ENCODE measurements at places on chromosomes 5 and 9. TPM values are rescaled to one million over a fixed set of nuclear protein-coding genes. Genes with fewer than 3 reads are reported as not detected.

DNA sequence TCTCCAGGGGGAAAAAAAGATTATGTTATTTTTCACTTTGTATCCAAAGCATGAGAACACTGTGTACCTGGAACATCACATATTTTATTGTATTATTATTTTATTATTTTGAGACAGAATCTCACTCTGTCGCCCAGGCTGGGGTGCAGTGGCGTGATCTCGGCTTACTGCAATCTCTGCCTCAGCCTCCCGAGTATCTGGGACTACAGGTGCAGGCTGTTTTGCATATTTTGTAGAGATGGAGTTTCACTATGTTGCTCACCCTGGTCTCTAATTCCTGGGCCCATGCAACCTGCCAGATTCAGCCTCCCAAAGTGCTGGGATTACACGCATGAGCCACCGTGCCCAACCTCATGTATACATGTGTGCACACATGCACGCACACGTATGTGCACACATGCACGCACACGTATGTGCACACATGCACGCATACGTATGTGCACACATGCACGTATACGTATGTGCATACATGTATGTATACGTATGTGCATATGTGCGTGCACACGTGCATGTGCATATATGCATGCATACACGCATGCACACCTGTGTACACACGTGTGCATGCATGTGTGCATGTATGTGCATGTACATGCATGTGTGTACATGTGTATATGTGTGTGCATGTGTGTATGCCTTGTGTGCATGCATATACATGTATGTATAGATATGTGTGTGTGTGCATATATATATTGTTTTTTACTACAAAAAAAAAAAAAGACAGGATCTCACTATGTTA lies 9.5 kb upstream of the UGCG start:
- DNase-seq = no peak
- H3K4me3 ChIP-seq = no peak overlapping the region
- H3K27ac ChIP-seq = no peak overlapping the region
- H3K27me3 ChIP-seq = no peaks in the 10 kb centered on the region
- H3K4me1 ChIP-seq = no peaks in the 10 kb centered on the region
- H3K36me3 ChIP-seq = no peaks in the 10 kb centered on the region

- peaks cover 19% of the 10 kb centered on the region for H3K4me1 ChIP-seq
- H3K27me3 ChIP-seq = no peaks in the 10 kb centered on the region
- no peak overlapping the region for H3K4me3 ChIP-seq
- H3K27ac ChIP-seq = peak overlapping the region; percentile 57
Measured at GRCh38 chr5:180816608-180817534, 14.3 kb upstream of the MGAT1 start.

GRCh38 chr9:74496406-74496805 lies 729 bp upstream of the RORB start:
- peak overlapping the region; percentile 36 for H3K4me3 ChIP-seq
- no peaks in the 10 kb centered on the region for H3K36me3 ChIP-seq
- no peak overlapping the region for H3K27ac ChIP-seq

GRCh38 chr5:43802119-43802518 lies 199.1 kb downstream of the NNT start:
- H3K27me3 ChIP-seq = no peaks in the 10 kb centered on the region
- no peaks in the 10 kb centered on the region for H3K36me3 ChIP-seq
- no peak for DNase-seq
- no peak overlapping the region for H3K27ac ChIP-seq
- no peaks in the 10 kb centered on the region for H3K4me1 ChIP-seq
- no peak overlapping the region for H3K4me3 ChIP-seq

- H3K4me3 ChIP-seq = no peak overlapping the region
- no peaks in the 10 kb centered on the region for H3K27me3 ChIP-seq
- no peak overlapping the region for H3K27ac ChIP-seq
- DNase-seq = no peak
Measured at GRCh38 chr5:133440467-133441115, 171.8 kb downstream of the FSTL4 start.

The PSAT1 gene
- 2.4 TPM for total RNA-seq

GRCh38 chr9:111854799-111855198 lies 41.8 kb upstream of the UGCG start:
- H3K4me1 ChIP-seq = no peaks in the 10 kb centered on the region
- H3K27me3 ChIP-seq = no peaks in the 10 kb centered on the region
- no peak overlapping the region for H3K4me3 ChIP-seq
- no peak for DNase-seq
- H3K27ac ChIP-seq = no peak overlapping the region

DNA sequence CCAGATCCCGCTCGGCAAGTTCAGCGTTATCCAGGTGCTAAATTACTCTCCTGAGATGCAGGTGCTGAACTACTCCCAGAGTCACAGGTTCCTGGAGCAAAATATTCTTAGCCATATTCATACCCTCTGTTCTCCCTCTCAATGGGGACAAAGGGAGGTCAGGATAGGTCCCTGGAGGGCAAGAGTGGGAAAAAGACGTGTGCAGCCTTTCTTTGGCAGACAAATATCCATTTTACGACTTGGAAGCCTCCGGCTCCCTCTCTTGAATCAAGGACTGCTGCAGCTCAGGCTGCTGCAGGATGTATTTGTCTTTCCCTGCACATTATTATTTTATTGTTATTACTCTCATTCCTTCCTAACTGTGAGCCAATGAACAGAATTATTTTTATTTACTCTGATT lies 590.2 kb downstream of the NR2F1-AS1 start:
- H3K4me3 ChIP-seq = no peak overlapping the region
- H3K36me3 ChIP-seq = no peaks in the 10 kb centered on the region
- H3K27ac ChIP-seq = no peak overlapping the region
- no peak for DNase-seq
- peaks cover 13% of the 10 kb centered on the region for H3K4me1 ChIP-seq

DNA sequence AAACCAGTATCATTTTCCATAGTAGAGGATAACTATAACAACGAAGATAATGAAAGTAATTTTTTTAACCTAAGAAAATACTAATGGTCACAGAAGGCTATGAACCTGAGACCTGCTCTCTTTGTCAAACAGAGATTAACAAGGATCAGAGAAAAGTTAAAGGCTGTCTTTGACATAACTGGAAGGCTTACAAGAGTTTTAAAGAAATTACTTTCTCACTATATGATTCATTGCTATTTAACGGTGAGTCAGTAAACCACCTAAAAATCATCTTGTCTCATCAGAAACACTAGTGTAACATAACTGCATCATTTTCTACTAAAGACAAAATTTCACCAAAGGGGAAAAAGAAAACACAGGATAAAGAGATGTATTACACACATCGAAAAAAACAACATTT lies 19.3 kb downstream of the MLANA start:
- H3K27ac ChIP-seq = no peak overlapping the region
- H3K36me3 ChIP-seq = peaks cover 5% of the 10 kb centered on the region
- no peaks in the 10 kb centered on the region for H3K27me3 ChIP-seq

DNA sequence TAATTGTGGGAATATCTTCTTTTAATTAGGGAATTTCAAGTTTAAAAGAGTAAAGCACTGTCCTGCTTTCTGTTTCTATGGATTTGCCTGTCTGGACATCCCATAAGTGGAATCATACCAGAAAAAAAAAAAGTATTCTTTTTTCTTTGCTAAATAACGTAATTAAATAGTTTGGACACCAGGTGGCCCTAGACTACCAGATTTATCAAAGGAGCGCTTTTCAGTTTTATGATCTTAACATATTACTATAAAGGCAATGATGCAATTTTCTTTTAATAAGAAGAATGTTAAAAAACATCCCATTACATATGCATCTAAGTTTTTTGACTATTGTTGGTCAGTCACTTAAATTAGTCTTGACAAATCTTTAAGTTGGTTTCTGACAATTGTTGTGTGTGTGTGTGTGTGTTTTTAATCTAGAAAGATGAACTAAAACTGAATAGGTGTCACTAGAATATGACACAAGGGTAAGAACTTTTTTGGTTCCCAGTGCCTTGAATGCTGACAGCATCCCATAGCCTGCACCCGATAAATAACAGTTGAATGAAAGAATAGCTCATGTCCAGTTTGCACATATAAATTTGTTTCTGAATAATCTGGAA lies 49.5 kb downstream of the C5orf22 start:
- no peak for DNase-seq
- H3K27ac ChIP-seq = no peak overlapping the region
- H3K27me3 ChIP-seq = no peaks in the 10 kb centered on the region

DNA sequence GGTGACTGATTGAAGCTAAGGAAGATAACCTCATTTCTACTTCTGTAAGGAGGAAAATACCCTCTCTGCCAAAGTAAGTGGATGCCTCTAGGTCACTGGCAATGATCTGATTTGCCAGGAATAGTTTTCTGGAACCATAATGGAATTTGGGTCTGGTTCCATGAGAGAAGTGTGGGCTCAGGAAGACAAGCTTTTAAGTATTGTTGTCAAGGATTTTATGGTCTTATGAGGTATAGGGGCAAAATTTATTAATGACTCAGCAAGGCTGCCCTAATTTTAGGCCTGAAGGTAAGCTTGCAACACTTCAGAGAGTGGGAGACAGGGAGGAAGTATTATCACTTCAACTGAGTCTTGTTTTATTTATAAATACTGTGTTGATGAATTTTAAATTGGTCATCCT lies 322.6 kb upstream of the ACTBL2 start:
- H3K4me1 ChIP-seq = no peaks in the 10 kb centered on the region
- no peaks in the 10 kb centered on the region for H3K27me3 ChIP-seq
- DNase-seq = no peak
- H3K4me3 ChIP-seq = no peak overlapping the region
- H3K27ac ChIP-seq = peak overlapping the region; percentile 35
- H3K36me3 ChIP-seq = no peaks in the 10 kb centered on the region

DNA sequence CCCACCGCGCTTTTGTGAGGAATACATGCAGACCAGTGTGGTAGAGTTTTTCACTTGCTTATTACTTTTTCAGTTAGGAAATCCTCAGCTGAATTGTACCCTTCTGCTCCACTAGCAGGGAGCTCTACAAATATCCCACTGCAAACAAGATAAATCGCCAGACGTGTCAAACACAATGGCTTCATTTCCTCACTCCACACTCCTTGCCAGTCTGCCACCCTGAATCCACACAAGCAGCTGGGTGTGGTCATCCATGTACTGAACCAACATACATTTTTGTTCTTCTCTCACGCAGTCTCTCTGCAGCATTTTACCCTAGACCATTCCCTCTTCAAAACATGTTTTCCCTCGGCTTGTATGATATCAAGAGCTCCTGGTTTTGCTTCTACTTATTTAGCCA lies 3.7 kb upstream of the ROR2 start:
- DNase-seq = no peak
- H3K4me3 ChIP-seq = no peak overlapping the region
- H3K36me3 ChIP-seq = no peaks in the 10 kb centered on the region

The DBH gene
- total RNA-seq = not detected

DNA sequence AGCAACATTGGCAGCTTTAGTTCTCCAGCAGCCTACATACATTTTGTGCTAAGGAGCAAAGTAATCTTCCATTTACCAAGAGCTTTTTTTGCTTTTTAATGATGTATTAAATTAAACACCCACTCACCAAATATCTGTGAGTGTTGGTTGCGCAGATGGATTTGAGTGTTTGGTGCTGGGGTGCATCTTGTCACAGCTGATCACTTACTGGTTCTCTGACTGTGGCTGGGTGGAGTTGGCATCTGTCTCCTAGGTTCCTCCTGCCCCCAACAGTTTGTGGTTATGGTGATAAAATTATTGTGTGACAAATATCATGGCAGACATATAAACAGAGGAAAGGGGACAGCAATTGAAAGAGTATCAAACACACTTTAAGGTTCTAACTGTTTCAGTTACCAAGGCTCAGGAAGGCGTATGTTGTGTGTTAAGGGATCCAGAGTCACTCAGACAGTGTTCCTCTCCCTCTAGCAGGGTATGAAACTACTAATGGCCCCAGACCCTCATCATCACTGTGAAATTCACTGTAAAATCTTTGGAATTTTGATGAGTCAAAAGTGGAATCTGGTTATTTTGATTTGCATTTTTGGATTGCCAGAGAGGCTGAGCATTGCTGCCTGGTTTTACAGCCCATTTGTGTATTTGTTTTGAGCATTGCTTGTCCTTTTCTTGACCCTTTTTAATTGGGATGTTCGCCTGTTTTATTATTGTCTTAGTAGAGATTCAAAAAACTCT lies 81.7 kb downstream of the PDE8B start:
- no peaks in the 10 kb centered on the region for H3K36me3 ChIP-seq
- no peak for DNase-seq
- H3K4me1 ChIP-seq = no peaks in the 10 kb centered on the region
- no peaks in the 10 kb centered on the region for H3K27me3 ChIP-seq
- H3K27ac ChIP-seq = no peak overlapping the region

DNA sequence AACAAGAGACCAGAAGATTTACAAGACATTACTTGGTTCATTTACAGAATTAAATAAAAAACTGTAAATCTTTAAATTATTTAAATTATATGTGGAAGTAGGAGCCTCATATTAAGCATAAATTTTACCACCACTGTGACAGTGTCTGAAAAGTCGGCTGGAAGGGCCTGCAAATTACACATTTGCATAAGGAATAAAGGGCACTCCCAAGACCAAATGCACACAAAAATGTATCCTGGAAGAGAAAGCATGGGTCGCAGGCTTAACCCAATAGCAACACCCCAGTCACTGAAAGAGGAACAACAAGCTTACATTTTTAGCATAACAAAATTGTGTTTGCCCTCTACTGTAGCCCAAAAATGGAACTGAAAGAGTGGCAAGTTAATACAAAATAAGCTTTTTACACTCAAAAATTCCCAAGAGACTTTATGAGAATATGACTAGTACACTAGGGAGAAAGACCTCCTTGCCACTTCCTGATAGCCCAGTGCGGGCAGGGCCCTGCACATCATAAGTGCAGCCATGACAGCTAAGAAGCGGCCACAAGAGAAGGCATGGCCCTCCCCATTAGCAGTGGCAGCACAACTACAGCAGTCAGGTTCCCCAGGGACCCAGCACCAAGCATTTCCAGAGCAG lies 482.0 kb downstream of the DTWD2 start:
- H3K27me3 ChIP-seq = no peaks in the 10 kb centered on the region
- no peaks in the 10 kb centered on the region for H3K4me1 ChIP-seq
- H3K36me3 ChIP-seq = no peaks in the 10 kb centered on the region
- no peak for DNase-seq
- no peak overlapping the region for H3K27ac ChIP-seq
- H3K4me3 ChIP-seq = no peak overlapping the region

The TLX3 gene
- not detected for total RNA-seq

GRCh38 chr5:157860898-157861890 lies 2.2 kb upstream of the CLINT1 start:
- H3K27ac ChIP-seq = no peak overlapping the region
- DNase-seq = no peak
- H3K36me3 ChIP-seq = no peaks in the 10 kb centered on the region
- no peaks in the 10 kb centered on the region for H3K27me3 ChIP-seq
- peaks cover 10% of the 10 kb centered on the region for H3K4me1 ChIP-seq

DNA sequence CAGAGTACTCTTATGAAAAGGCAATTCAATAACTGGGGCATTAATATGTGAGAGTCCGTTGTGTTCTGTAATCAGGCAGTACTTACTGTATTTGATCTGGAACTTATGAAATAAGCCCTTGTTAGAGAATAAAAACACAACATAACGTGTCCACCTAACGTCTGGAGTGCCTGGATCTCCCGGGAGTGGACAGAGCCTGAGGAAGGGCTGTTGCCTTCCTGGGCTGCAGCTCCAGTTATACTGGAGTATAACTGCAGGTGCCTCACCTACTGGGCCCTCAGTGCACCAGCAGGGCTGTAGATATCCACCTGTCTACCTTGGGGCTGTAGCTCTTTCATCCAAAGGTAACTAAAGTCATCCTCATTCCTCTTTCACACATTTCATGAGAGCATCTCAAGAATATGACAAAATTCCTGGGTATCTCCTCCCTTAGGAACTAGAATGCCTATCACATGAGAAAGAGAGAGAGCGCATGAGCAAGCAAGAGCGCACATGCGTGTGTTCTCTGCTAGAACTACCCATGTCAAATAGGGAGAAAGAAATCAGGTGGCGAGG lies 200.1 kb downstream of the GAPVD1 start:
- no peak for DNase-seq
- H3K27ac ChIP-seq = no peak overlapping the region
- no peaks in the 10 kb centered on the region for H3K27me3 ChIP-seq
- no peaks in the 10 kb centered on the region for H3K36me3 ChIP-seq
- peaks cover 32% of the 10 kb centered on the region for H3K4me1 ChIP-seq
